ENCODE measurements at places on chromosomes 6 and 20.

GRCh38 chr6:159984268-159984786 lies 15.4 kb downstream of the IGF2R start:
- no peak for DNase-seq

GRCh38 chr20:53174454-53174853 lies 202.3 kb downstream of the TSHZ2 start:
- no peak for DNase-seq

GRCh38 chr6:154404791-154405400 lies 48.3 kb upstream of the IPCEF1 start:
- DNase-seq = no peak

DNA sequence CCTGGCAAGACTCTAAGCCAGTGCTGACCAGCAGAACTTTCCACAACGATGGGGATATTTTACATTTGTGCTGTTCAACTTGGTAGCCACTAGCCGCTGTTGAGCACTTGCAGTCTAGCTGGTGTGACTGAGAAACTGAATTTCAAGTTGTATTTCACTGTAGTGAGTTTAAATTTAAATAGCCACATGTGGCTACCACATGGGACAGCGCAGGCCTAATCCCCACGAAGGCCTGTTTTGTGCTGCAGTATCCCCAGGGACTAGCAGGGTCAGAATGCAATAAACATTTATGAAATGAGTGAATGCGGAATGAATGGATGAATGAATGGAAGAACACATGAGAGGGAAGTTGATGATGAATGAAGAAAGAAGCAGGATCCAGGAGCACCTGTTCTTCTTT lies 115.8 kb downstream of the TRERF1 start:
- DNase-seq = no peak

DNA sequence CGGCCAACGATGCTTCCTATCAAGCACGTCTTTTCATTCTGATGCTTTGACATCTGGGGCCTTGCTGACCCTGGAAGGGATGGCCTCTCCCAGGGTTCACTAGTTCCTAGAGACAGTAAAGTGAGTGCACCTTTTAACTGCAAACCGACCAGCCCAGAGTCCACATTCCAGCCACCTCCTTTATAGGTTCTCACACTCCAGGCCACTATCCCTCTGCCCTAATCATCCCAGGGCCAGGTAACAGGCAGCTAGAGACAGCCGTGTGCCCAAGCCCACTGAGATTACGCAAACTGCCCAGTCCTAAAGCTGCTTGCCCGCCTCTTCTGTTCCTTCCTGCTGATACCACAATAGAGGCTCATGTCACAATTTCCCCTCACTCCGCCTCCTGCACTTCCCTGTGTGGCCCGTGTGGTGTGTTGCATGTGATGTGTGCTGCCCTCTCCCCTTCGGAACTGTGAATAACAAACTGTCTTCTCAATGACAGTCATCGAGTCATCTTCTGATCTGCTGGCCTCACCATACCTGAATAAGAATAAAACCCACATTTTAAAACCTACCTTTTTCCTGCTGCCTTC lies 123.7 kb upstream of the EXOC2 start:
- no peak for DNase-seq

GRCh38 chr6:154092326-154092962 lies 53.4 kb downstream of the OPRM1 start:
- DNase-seq = no peak

DNA sequence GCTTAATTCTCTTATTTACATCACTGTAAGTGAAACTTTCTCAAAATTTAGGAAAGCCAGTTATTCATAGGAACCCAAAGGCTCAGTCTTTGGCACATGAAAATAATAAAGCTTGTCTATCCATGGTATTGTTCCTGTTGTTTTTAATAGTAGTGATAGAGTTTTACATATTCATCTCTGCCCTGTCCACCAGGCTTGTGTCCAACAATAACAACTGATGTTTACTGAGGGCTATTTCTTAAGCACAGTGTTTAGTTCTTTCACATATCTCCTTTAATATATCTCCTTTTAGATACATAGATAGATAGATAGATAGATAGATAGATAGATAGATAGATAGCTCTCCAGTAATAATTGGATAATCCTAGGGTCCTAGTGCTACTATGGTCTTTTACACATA lies 34.2 kb downstream of the FOXQ1 start:
- DNase-seq = no peak

GRCh38 chr6:121382467-121383121 lies 48.3 kb upstream of the TBC1D32 start:
- peak; percentile 47 for DNase-seq

GRCh38 chr6:128079021-128079420 lies 178.2 kb upstream of the THEMIS start:
- no peak for DNase-seq

GRCh38 chr20:48425817-48426612 lies 401.8 kb downstream of the PREX1 start:
- DNase-seq = peak; percentile 24

DNA sequence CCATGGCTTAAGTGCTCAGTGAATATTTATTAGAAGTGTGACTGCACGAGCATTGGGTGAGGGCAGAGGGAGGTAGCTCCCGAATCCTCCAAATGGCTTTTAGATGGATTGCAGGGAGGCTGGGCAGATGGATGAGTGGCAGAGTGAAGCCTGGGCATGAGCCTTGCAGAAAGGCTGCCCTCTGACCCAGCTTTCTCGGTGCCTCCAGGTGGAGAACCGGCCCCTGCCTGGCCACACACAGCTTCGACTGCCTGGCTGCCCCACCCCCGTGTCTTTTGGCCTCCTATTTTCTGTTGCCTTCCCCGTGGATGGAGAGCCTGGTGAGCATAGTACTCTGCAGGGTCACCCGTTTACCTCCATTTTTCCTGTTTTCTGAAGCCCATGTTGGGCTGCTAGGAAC lies 3.4 kb downstream of the VARS2 start:
- DNase-seq = no peak

GRCh38 chr6:24415753-24416152 lies 13.0 kb downstream of the MRS2 start:
- no peak for DNase-seq

Data from DMS 273 treated with DMSO at 0.1 percent for 48 hours (cell line).